ENCODE measurements at places on chromosomes 2 and 18.

GRCh38 chr2:10740226-10740625 lies 18.8 kb downstream of the ATP6V1C2 start:
- no peak for DNase-seq

GRCh38 chr2:73821227-73821626 lies 7.5 kb upstream of the STAMBP start:
- DNase-seq, result no peak

- no peak for DNase-seq
Measured at GRCh38 chr2:74427551-74427950, 6.0 kb downstream of the WDR54 start.

DNA sequence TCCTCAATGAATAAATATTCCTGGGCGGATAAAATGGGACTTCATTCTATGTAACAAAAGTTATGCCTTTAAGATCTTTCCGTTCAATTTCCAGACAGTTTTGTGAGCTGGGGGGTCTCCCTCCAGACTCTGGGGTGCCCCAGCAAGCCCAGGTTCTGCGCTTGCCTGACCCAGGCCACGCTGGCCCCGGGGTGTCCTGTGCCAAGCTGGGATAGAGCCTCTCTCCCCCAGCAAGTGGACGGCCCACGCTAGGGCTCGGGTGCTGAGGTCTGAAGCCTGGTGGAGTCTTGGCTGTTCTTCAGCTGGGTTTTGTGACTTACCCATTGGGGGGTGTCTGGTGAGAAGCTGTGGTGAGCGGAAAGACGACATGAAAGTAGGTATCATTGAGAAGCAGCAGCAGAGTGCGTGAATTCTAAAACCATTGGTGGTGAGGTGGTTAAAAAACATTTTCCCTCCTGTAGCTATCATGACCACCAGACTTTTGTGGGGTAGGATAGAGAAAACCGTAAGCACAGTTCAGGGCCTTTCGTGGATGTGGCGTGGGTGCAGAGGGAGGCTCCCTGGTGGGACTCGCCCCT lies 346.8 kb downstream of the ANAPC1 start:
- no peak for DNase-seq

GRCh38 chr2:133431289-133431688 lies 137.0 kb downstream of the NCKAP5 start:
- DNase-seq, result no peak

DNA sequence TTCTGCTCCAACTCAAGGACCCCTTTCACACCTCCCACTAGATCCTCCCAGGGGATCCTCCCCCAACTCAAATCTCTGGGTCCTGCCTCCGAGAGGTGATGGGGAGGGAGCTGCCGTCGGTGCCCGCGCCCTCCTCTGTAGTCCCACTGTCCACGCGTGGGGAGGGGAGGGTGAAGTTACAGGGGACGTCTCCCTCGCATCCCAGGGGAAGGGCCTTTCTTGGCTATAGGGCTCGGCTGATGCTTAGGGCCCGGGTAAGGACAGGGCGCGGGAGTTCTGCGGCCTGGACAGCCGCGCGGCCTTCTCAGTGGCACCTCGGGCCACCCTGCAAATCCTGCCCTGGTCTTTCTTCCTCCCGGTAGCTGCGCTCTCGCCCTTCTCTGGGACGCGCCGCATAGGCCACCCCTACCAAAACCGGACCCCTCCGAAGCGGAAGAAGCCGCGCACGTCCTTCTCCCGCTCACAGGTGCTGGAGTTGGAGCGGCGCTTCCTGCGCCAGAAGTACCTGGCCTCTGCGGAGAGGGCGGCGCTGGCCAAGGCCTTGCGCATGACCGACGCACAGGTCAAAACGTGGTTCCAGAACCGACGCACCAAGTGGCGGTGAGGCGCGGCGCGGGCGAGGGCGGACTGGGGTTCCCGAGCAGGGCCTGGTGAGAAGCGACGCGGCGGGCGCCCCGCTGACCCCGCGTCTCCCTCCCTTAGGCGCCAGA lies 1.2 kb downstream of the TLX2 start:
- no peak for DNase-seq

DNA sequence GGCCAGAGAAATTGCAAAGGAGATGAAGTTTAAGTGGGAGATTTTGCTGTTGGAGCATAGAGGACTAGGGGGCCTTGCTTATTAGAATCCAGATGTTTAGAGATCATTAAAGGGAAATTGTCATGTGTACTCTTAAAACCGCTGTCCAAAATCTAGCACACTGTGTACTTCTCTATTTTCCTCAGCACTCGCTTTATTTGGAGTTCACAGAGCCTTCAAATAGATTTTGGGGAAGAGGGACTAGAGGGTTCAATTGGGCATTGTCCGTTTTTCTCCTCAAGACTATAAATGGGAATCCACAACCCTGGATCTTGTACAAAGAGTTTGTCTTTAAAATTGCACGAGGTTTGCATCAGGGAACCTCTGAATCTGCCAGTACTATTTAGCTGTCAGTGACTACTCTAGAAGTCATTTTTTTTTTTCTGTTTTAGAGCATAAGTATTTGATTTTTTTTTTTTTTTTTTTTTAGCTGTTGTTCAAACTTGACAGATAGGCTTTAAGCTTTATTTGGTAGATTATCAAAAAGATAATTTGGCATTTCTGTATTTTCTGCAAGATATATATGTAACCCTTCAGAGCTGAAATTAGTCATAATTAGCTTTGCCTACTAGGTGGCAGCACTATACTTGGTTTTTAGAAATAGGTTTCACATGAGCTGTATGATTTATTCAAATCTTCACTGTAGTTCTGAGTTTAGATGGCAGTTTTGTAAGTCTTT lies 14.2 kb downstream of the PMS1 start:
- DNase-seq, result no peak

DNA sequence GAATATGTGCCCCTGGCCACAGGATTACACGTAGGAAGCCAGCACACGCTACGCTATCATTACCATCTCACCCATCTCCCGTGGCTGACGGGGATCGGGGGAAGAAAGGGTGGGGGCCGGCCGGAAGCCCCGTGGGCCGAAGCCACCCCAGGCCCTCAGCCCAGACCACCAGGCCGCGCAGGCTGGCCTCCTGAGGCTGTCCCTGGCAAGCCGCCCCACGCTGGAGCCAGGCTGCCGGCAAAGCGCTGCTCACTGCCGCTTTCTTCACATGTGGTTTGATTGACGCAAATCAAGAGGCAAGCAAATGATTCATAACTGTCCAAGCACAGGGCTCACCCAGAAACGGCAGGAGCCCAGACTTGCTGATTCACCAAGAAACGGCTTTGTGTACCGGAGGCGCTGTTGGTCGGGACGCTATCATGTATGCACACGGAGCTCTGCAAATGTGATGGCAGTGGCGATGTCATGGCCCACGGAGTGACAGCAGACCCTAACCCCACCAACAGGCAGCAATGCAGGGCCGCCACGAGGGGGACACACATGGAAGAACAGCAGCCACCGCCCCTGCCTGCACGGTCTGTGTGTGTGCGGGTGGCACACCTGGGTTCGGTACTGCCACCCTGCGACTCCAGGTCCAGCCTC lies 125.7 kb downstream of the HDAC4 start:
- no peak for DNase-seq

GRCh38 chr2:179410552-179411356 lies 146.1 kb upstream of the SESTD1 start:
- DNase-seq, result peak; percentile 36

DNA sequence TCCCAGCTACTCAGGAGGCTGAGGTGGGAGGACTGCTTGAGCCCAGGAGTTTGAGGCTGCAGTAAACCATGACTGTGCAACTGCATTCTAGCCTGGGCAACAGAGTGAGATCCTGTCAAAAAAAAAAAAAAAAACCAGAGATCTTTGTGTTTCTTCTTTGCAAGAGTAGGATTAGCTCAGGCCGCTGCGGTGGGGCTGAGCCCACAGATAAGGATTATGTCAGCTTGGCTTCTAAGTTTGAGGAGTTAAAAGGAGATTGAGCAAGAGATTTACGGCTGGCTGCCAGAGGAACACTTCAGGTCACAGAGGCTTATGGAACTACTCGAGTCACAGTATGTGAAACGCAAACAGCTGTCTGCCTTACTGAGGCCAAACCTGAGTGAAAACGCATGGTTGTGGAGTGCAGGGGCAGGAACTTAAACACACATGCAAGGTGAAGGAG lies 146.7 kb upstream of the L3MBTL4 start:
- no peak for DNase-seq

DNA sequence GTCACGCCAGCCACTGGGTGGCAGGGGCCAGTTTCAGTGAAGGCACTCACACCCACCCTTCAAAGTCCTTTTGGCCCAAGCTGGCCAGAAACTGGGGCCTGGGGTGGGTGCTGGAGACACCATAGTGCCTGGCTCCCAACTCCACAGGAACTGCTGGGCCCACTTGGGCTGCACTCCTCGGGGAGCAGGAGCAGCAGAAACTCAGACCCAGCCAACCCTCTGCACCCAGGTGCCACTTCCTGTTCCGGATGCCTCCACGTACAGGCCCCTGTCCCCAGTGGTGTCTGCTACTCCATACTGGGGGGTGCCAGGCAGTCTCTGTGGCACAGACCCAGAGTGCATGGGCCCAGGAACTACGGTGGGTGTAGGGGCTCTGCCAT lies 42.5 kb upstream of the ZNF519 start:
- no peak for DNase-seq

GRCh38 chr18:74488354-74488753 lies 7.8 kb upstream of the CNDP2 start:
- no peak for DNase-seq

DNA sequence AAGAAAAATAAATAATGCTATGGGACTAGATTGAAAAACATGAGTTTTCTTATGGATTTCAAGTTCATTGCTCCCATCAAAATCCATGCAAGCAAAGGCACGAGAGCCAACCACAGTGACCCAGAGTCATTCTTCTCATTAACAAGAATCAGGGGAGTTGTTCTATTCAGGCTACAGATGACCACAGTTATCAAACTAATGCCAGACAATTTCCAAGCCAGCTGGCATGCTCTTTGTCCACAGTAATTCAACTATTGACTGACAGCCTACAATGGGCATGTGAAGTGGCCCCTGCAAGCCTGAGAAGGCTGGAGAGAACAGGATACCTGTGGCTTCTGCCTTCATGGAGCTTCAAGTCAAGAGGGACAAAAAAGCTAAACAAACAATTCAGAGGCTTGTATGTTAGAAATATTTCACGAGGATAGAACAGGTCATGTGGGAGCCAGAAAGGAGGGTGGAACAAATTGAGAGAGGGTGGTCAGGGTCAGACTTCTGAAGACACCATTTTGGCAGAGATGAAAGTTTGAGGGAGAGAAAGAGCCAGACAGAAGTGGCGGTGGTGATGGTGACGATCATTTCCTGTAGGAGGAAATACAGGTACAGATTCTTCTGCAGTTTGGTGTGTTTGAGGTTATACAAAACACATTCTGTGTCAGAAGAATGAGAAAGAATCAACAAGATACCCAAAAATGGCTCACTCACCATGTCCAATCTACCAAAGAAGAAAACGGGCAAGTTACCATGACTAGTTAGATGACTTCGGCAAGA lies 732.4 kb downstream of the RNF144A start:
- no peak for DNase-seq

GRCh38 chr2:67985586-67985985 lies 77.2 kb downstream of the C1D start:
- no peak for DNase-seq

GRCh38 chr18:46362533-46362932 lies 258.3 kb downstream of the HAUS1 start:
- DNase-seq, result no peak

DNA sequence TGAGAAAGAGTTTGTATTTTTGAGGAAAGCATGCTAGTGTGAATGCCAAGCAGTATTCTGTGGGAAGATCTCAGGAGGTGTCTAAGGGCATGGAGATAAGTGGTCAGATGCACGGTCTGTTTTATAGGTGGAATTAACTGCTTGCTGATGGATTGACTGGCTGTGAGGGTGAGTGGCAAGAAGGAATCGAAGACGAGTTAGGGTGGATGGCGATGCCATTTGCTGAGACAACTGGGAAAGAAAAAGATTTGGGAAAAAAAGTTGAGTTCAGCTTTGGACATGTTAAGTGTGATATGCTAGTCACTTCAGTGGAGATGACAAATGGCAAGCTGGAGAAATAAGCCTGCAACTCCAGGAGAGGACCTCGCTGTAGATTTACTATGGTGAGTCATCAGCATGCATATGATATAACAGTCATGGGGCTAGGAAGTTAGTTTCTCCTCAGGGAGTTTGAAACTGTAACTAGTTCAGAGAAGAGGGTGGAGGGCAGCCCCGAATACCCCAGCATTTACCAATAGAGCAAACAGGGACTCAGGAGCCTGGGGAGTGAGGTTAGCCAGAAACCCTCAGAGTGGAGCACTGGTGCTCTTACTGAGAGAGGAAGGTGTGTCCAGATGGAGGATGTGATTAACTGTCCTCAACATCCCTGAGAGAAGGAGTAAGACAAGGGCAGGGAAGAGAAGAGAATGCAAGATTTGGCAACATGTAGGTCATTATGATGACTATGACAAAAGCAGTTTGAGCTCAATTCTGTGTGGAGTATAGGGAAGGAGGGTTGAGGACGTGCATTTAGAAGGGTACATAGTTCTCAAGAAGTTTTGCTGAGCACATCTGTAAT lies 2.0 kb upstream of the HK2 start:
- no peak for DNase-seq

DNA sequence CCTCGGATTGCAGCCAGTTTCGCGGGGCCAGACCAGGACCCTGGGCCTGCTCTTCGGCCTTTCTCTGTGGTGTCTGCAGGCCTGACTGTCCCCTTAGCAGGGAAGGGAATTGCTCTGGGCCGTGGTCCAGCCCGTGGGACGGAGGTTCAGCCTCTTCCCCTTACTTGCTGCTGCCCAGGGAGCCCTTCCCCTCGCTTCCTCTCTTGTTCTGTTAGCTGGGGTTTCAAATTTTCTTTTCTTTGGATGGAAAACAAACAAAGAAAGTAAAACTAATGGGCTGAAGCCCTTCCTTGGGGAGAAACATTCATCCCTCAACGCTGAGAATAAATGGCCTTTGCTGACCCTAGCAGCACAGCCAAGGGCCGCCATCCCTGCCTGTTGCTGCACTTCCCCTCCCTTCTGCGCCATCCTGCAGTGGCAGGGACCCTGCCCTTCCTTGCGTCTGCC lies 52.4 kb downstream of the ASAP2 start:
- DNase-seq, result no peak

- no peak for DNase-seq
Measured at GRCh38 chr2:186460465-186460864, 25.6 kb upstream of the ZC3H15 start.

- DNase-seq, result no peak
Measured at GRCh38 chr2:20353241-20353992, 2.8 kb upstream of the PUM2 start.

GRCh38 chr2:215705771-215706361 lies 270.0 kb upstream of the FN1 start:
- no peak for DNase-seq

GRCh38 chr2:216448829-216449228 lies 36.5 kb downstream of the SMARCAL1 start:
- DNase-seq, result no peak

GRCh38 chr2:17589406-17590035 lies 49.0 kb downstream of the VSNL1 start:
- DNase-seq, result no peak

GRCh38 chr2:121144111-121144510 lies 140.9 kb downstream of the TFCP2L1 start:
- DNase-seq, result no peak

DNA sequence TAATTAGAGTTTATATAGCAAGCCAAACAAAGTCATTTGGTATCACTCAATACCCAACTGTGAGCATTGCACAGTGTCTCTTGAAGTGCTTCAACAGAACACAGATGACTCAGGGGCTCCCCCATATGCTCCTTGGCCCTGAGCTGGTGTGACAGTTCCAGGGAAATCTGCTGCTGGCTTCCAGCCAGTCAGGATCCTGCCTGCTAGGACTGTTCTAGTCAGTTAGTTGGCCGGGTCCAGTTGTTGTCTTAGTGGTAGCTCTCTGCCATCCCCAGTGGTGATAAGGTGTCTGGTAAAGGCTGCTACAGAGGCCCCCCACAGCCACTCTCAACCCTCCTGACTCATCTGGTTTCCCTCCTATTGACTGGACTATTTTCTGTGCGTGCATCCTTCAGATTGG lies 100.3 kb downstream of the IRS1 start:
- peak; percentile 8 for DNase-seq
